ENCODE measurements at places on chromosomes 7 and 10.

GRCh38 chr10:29895456-29895855 lies 163.9 kb downstream of the JCAD start:
- peak; percentile 97 for DNase-seq

GRCh38 chr7:124351950-124352349 lies 319.1 kb upstream of the TMEM229A start:
- DNase-seq: no peak

- no peak for DNase-seq
Measured at GRCh38 chr7:21722371-21722770, 179.5 kb downstream of the DNAH11 start.

GRCh38 chr7:30181211-30181610 lies 46.4 kb downstream of the MTURN start:
- no peak for DNase-seq

- DNase-seq: peak; percentile 97
Measured at GRCh38 chr10:77391605-77392235, 245.9 kb downstream of the KCNMA1 start.
